Germinal center (tissue), 1 donor: ENCODE measurements at places on chromosomes 3 and 15.

GRCh38 chr3:117104792-117105191, 395.2 kb downstream of the TUSC7 start:
- DNase-seq, result no peak

- no peak for DNase-seq
These were observed 523.4 kb downstream of the CADM2 start for GRCh38 chr3:85482213-85482490.

DNA sequence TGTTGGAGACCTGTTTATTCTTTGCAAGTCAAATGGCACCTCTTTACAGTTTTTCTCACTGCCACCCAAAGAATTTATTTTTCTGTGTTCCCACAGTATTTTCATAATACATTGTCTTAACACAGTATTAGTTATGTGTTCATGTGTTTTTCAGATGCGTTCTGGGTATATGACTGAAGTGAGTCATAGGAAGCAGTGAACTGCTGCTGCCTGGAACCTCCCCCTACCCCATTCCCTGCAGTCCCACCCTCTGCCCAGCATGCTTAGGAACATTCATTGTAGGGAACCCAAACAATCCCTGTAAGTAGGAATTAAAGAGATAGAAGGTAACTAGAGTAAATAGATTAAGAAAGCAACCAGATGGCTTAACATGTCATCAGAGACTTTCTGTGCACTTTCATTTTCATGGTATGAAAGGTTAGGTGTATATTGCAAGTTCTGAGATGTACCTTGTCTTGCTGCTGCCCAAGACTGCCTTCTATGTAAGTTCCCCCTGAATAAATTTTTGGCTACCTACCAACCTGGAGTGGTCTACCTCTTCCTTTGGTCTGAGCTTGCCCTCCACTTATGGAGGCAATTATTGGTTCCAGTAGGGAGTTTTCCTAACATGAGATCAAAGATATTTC, 21.9 kb upstream of the SQOR start:
- DNase-seq, result no peak

GRCh38 chr3:158418035-158418434, 153.0 kb upstream of the MLF1 start:
- DNase-seq, result no peak

DNA sequence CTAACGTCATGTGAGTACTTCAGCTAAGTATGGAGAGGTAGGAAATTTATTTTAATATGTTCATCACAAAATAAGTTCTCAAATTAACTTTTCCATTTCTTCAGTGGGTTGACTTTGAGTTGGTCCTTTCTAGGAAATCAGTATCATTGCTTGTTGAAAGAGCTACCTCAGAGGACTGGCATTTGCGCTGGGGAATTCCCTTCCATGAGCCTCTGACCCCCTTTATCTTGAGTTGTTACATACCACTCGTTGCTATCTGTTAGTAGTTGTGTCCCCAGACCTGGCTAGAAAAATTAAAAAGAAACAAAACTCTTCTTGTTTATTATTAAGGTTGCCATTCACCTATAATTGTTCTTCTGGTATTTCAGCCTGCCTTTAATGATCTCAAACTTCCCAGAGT, 96.8 kb upstream of the ROBO2 start:
- DNase-seq, result no peak

- no peak for DNase-seq
These were observed 246.2 kb upstream of the TBL1XR1 start for GRCh38 chr3:177443469-177443868.

DNA sequence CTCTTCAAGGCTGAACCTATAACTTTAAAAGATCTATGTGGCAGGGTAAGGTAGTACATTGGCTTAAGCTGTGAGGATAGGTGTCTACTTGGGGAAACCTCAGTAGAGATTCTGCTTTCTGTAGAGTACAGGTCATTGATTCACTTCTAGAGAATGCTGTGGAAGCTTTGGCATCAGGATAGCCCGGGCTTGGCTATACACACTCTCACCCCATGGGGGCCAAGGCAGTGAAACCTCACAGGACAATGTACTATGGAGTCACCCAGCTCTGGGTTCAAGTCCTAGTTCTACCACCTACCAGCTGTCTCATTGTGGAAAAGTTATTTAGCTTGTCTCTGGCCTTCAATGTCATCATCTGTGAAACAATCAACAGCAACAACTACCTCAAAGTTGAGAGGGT, 9.0 kb downstream of the MTFMT start:
- DNase-seq, result no peak
